Activated naive CD4-positive, alpha-beta T cell treated with Interleukin-2 at 50 U/mL for 16 hours (primary cell): ENCODE measurements at places on chromosomes 12 and 14.

DNA sequence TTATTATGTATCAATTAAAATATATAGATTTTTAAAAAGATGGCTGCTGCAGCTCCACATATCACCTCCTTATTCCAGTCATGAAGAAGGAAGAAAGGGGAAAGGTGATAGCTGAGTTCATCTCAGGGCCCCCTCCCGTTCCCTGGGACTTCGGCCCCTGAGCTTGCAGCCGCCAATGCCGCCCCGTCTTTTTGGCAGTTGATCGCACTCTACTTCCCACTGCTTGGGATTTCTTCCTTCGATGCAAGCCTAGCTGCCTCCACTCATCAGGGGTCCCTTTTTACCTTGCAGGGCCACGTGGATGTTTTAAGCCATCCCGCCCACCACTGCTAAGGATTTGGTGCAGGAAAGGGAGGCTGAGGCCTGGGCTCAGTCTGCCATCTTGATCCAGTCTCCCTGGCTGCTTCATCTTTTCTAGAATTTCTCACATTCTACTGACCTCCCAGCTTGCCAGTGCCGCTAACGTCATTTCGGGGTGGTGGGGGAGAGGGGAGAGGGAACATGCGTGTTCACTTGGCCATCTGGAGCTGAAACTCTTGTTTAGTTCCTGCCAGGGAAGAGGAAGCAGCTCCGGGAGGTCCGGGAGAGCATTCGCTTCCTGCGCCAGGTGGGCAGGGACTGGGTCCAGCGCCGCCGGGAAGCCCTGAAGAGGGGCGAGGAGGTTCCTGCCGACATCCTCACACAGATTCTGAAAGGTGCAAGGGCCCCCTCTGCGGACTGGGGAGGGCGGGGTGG lies 31.3 kb downstream of the CYP46A1 start:
- DNase-seq, result no peak

DNA sequence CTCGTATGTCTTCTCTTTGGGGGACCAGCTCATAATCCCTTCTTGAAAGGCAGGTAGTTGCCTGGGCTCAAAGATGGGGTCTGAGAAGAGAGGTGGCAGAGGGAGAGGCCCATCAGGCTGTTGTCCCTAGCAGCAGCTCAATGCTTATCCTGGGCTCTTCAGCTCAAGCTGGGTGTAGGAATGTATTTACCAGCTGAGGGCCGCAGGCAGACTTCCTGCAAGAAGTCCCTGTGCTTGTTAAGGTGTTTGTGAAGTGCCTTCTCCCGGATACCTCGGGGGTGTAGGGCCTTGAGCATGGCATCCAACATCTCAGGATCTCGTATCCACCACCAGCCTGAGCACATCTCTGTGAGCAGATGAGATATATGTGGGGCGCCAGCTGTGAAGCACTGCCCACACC lies 29.4 kb downstream of the BAZ2A start:
- DNase-seq, result no peak

DNA sequence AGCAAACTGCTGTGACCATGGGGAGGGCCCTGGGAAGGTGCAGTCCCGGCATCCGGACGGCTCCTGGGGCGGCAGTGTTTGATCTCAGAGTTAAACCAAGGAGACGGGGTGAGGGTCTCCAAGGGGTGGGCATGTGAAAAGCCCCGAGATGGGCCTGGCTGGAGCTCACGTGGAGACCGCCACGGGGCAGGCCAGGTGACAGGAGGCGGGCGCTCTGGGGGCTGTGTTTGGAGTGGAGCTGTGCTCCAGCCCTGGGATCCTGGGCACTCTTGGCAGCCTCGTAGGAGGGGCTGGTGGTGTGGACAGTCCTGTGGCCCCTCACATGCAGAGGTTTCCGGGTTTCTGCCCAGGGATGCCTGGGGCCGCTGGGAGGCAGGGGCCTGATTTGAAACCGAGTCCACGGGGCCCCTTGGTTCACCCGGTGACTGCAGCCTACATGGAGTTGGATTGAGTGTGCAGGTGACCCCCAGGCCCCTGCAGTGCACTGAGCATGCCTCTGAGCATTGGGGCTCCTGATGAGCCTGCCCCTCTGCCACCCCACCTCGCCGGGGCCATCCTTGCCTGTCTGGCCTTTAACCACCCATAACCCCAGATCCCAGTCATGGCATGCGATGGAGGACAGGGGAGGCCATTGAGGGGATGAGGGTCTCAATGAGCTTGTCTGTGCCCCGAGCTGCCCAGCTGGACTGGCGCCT lies 8.4 kb downstream of the KIF26A start:
- DNase-seq, result no peak

DNA sequence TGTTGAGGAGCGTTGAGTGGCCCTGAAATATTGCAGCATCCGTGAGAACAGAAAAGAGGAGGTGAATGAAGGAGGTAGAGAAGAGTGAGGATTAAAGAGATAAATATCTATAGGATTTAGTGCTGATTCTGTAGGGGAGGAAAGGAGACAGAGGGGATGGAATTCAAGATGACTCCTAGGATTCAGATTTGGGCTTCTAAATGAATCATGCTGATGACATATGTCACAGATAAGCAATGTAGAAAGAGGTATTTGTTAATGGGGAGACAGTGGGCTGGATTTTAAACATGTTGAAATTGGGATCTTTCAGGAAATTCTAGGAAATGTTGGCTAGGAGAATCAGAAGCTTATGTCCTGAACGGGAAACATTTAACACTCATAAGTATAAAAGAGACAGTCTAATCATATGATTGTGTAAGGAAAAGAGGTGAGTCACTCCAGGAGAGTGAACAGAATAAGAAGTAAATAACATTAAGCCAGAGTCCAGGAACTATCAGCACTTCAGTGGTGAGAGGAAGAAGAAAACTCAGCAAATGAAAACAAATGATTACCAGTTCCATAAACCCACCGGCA lies 58.1 kb upstream of the DIO2 start:
- no peak for DNase-seq

DNA sequence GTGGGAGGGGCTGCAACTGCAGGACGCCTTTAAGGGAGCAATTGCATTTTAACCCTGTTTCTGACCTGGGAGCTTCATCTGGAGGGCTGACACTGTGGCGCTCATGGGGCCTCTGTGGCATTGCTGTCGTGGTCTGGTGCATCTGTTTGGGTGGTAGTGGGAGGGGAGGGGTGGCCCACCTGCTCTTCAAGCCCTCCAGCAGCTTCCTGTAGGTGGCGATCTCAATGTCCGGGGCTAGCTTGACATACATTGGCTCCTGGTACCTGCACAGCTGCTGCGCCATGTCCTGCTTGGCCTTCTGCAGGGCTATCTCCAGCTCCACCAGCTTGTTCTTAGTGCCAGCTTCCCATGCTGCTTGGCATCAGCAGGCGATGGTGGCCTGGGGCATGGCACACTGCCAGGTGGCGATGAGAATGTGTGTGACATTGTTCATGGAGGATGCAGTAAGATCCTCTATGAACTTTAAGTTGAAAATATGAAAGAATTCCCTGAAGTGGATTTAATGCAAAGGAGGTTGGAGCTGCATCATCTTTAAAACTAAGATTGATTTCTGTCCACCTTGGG lies 7.7 kb upstream of the KRT82 start:
- no peak for DNase-seq

- no peak for DNase-seq
These were observed 79.4 kb downstream of the DYRK2 start for GRCh38 chr12:67727702-67728666.

GRCh38 chr12:89756194-89756584 lies 47.6 kb upstream of the ATP2B1 start:
- no peak for DNase-seq

DNA sequence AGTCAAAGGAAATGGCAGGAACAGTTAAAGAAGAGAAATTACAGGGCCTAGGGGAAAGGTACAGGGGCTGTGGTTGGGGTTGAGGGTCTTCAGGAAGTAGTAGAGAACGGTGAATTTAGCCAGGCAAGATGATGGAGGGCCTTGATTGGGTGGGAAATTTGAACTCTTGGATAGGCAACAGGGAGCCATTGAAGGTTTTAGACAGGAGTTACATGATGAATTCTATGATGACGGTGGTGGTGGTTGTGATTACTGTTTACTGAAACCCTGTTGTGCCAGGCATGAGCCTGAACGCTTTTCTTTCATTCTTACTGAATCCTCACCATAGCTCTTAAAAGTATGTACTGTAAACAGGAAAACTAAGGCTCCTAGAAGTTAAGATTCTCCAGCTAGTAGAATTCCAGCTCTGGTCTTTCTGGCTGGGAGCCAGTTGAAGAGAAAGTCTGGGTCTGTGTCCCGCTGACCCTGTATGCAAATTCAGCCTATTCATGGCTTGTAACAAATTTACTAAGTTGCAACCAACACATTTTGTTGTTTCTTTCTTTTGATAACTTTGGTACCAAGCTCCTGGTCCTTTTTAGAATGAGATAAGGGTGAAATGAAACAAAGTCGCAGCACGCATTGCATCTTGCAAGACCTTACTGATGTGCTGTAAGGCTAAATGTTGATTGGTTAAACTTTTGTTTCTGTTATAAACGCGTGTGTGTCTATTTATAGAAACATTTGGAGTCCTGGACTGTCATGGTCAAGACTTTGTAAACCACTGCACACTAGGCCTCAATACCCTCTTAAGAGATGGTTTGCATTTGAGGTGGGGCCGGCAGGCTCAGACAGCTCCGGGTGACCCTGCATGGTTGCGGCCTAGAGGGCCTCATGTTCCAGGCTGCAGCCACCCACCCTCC lies 6.0 kb downstream of the ORAI1 start:
- no peak for DNase-seq
